ENCODE measurements at places on chromosomes 13 and 19.

DNA sequence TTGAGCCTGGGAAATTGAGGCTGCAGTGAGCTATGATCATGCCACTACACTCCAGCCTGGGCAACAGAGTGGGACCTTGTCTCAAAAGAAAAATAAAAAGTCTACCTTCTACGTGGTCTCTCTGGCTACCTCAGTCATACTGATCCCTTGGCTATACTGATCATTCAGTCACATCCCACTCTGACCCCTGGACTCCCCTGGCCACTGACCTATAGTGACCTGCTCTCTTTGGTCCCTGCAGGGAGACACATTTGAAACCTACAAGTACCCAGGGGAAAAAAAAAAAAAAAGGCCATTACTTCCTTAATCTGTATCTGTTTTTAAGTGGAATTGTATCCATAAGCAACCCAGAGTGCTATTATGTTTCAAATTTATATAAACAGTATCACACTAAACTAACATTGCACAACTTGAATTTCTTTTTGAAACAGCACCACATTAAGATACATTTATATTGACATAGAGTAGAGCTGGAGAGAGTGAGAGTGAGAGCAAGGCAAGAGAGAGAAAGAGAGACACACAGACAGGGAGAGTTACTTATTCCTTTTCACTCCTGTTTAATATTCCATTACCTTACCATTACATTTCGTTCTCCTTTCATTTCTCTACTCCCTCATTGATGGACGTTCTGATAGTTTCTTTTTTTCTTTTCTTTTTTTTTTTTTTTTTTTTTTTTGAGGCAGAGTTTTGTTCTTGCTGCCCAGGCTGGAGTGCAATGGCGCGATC lies 23.7 kb upstream of the CERS4 start:
- no peak for DNase-seq

- no peak for DNase-seq
Observed at GRCh38 chr19:335486-336066, 9.0 kb downstream of the MIER2 start.

GRCh38 chr19:13164343-13165161 lies 14.3 kb downstream of the IER2 start:
- peak; percentile 36 for DNase-seq

DNA sequence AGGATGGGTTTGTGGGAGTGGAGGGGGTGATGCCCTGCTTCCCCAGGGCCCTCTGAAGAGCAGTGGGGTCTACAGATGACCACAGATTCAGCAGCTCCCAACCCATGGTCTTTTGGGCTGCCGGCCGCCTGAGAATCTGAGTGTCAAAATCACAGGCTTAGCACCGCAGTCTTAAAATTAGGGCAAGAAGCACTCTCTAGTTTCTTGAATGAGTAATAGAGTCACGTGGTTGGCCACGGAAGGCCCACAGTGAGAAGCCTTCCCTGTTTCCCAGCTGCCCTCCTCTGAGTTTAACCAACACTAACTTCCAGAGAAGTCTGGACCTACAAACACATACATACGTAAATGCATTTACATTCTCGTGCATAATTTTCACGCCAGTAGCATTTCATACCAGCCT lies 5.2 kb downstream of the PRMT1 start:
- DNase-seq: no peak

- no peak for DNase-seq
Observed at GRCh38 chr19:10115392-10116084, 4.0 kb downstream of the P2RY11 start.

DNA sequence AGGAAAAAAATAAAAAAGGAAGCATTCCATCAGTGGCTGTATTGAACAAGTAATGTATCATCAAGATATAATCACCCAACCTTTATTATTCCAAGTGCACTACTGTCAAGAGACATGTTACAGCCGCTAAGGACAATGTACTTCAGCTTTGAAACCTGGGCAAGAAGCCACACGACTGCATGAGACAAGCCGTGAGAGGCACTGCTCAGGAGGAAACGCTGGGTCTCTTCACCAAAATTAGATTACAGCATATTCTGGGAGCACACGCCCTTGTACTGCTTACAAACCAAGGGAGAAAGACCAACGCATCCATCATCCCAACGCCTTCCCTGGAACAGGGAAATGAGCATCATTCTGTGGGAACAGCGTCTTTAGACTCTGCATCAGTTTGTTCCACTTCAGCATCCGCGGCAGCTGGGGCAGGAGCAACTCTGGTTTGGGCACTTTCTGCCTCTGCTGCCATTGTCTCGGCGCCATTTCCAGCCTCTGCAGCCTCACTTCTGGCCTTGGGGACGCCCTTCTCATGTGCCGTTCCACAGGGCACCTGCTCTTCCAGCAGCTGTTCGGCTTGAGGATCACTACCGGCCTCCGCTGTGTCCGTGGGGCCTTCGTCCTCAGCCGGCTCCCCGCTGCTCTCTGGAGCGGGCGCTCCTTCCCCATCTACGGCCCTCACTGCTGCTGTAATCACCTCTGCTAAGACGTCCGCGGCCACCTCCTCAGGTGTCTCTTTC lies 22.4 kb upstream of the BRD4 start:
- no peak for DNase-seq

GRCh38 chr13:48775804-48776203 lies 122.1 kb downstream of the CYSLTR2 start:
- no peak for DNase-seq

GRCh38 chr19:23283925-23284324 lies 33.7 kb upstream of the ZNF724 start:
- DNase-seq: peak; percentile 61

DNA sequence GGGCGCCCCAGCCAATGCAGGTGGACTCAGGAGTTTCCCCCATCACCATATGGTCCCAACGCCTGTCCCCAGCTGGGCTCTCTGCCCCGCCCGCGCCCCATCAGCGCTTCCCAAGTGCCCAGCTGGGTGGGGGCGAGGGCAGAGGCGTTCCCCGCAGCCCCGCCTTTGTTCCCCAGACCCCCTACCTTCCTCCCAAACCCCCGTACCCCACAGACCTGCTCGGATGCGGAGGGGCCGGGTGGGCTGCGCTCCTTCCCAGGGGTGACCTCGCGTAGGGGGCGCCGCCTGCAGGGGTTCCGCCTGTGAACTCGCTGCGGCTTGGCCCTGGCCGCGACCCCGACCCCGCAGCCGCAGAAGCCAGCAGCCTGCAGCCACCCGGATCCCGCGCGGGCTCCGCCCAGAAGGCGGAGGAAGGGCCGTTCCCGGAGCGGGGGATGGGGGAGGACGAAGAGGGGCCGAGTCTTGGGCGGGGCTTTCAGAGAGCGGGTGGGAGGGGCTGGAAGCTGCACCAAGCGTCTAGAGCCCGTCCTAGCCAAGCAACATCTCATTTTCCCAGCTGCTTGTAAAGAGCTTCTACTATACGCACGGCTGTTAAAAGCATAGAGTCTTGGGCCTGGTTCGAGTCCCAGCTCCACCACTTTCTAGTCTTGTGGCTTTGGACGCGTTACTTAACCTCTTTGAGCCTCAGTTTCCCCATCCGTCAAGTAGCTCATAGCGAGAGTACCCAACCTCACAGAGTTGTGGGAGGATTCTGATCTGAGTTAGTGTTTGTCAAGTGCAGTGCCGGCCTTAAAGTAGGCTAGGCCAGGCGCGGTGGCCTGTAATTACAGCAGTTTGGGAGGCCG lies at the start of gene RAB3D:
RAB3D (minus strand) TSS at position 404 of the 845 bp plus-strand sequence. CDS start 2,258 bp downstream, outside the sequence.
- peak; percentile 73 for DNase-seq

DNA sequence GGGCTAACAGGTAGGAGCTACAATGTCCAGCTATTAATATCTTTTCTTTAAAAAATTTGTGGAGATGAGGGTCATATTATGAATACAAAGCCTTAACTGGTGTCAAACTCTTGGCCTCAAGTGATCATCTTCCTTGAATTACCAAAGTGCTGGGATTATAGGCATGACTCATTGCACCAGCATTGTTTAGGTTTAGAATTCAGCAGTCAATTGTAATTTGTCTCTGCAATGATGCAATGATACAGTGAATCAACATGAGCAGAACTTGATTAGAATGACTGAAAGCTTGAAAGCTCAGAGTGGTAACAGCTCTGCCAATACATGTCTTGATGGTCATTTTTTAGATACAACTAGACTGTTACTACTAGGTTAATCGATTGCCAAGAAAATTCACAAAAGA lies 752.8 kb upstream of the MIR17HG start:
- no peak for DNase-seq

GRCh38 chr13:113912596-113912995 lies 48.7 kb upstream of the GAS6 start:
- DNase-seq: no peak

GRCh38 chr19:17718947-17719711 lies at the start of gene MAP1S:
Gene MAP1S, plus strand, starts transcription at chr19:17719480. Its CDS starts 23 bp downstream, at chr19:17719503.
- DNase-seq: peak; percentile 54

DNA sequence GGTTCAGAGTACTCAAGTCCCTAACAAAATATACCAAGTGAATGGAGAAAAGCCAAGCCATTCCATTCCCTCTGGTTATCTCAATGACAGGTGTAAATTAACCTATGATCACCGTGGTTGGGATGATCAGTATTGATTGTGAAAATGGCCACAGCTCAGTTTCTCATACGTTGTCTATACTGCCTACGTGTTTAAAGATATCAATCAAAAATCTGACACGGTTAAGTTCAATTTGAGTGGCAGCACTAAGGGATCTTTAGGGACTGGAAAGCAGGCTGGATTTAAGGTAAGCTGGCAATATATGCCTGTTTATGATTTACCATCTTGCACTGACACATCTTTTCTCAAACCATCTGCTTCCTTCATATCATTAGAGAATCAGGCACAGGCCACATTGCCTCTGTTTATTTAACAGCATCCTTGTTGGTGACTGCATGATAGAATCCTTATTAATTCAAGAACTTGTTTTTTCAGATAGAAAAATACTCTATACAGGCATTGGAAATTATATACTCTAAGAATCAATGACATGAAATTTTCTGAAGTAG lies 907.9 kb downstream of the PCDH9 start:
- no peak for DNase-seq

- DNase-seq: no peak
Observed at GRCh38 chr13:27961227-27962085, 7.7 kb downstream of the CDX2 start.

GRCh38 chr19:1455336-1456120 lies 5.6 kb downstream of the APC2 start:
- DNase-seq: peak; percentile 35

DNA sequence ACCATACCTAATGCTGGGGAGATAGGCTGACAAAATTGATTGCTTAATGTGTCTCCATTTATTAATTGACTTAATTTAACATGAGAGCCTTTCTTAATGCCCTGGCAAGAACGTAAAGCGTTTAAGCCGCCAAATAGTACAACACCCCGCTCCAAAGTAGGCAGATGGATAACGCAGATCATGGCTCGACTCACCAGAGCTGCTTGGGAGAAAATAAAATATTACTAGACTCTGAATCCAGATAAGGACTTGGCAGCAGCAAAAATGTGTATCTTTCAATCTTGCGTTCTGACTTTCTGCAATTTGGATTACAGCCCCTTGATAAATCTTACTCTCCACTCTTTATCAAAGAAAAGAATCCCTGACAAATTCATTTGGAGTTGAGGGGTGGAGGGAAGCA lies 403 bp upstream of the SIAH3 start:
- no peak for DNase-seq

DNA sequence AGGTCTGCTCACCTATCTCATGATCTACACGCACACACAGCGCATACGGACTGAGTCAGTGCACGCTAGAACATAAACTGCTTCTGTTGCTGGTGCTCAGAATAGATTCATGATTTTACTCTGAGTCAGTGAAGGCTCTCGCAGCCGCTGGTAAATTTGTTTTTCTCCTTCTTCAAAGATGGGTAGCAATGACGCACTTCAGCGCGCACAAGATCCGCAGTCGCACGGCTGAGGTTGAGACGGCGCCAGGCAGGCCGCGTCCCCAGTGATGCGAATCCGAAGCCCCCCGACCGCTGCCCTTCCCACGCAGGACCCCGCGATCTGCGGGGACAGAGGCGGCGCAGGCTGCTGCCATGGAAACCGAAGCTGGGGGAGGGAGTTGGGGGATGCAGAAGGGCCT lies 103.7 kb upstream of the USP29 start:
- DNase-seq: no peak

DNA sequence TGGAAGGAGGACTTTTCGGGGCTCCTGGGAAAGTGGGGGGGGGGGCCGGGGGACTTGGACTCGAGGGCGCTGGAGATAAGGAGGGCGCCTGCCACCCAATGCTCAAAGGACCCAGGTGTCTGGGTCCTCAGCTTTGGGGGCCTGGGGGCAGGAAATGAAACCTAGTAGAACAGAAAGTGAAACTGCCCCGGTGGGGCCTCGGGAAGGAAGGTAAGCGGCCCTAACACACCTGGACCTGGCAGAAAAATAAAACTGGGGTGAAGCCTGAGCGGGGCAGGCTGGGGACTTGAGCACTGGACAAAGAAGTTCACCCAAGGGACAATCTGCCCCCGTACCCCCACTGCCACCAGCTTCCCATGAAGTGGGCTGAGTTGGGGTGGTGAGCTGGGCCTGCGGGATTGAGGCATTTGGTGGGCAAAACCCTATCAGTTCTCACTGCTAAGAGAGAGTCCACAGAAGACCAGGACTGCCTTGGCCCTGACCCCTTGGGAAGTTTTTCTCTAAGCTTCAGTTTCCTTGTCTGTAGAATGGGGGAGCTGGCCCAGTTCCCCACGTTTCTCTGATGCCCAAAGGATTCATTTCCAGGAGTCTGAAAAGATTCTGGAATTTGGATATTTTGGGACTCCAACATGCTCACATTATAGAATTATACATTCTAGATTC lies 2.3 kb downstream of the PRKD2 start:
- DNase-seq: peak; percentile 71
